Activated CD8-positive, alpha-beta T cell treated with anti-CD3 and anti-CD28 coated beads for 36 hours (primary cell): ENCODE measurements at places on chromosomes 1 and 21. TPM values are rescaled to one million over a fixed set of nuclear protein-coding genes. Genes with fewer than 3 reads are reported as not detected.

Gene SLC35A3
- 19.3 TPM for total RNA-seq

Gene PLCH2
- total RNA-seq: 2.9 TPM

Gene PLEKHG5
- total RNA-seq: 1.7 TPM

DNA sequence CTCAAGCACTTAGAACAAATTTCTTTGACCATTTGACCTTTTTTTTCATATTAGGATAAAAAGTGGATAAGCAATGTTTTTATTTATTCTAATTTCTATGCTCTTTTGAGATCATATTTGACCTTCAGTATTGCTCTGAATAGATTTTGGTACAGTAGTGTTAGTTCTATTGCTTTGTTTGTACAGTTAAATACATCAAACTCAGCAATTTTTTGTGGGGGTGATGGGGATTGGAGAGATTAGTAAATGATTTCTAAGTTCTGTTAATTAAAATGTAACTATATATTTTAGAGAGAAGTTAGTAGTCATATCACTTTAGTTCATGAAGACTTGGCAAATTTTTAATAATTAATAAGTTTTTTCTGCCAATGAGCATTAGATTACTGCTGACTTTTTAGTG is 2.4 kb upstream of the GPR52 start:
- no peak overlapping the region for H3K4me3 ChIP-seq
- no peaks in the 10 kb centered on the region for H3K4me1 ChIP-seq
- no peak for DNase-seq
- no peaks in the 10 kb centered on the region for H3K36me3 ChIP-seq

- DNase-seq: no peak
- peaks cover 10% of the 10 kb centered on the region for H3K4me1 ChIP-seq
- H3K27me3 ChIP-seq: no peaks in the 10 kb centered on the region
- peaks cover 50% of the 10 kb centered on the region for H3K36me3 ChIP-seq
- peak overlapping the region; percentile 64 for H3K27ac ChIP-seq
Measured at GRCh38 chr1:155773221-155773620, 83.8 kb downstream of the GON4L start.

DNA sequence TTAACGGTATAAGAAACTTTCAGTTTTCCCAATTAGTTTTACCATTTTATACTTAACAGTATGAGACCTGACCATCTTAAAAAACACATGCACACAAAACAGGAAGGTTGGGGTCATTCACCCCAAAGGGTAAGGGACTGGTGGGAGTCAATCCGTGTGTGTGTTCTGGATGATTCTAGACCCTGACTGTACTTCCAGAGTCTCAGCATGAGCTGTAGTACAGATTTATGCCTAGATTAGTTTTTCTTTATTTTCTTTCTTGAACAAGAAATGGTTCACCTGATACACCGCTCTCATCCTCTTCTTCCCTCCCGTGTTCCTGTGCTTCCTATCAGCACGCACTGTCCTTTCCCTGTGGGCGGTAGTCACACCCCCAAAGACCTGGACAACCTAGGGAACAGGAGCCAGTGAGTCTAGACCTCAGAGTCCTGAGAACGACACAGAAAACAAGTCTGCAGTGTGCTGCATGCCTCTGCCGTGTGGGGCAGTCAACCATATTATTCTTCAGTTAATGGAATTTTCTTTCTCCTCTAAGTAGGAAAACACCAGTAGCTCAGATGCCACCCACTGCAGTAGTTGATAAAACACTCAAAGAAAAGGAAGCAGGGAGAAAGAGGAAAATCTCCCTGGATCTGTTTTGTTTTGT is 38.9 kb upstream of the MRPS6 start:
- DNase-seq: no peak
- no peak overlapping the region for H3K27ac ChIP-seq
- peaks cover 25% of the 10 kb centered on the region for H3K4me1 ChIP-seq
- no peak overlapping the region for H3K4me3 ChIP-seq

DNA sequence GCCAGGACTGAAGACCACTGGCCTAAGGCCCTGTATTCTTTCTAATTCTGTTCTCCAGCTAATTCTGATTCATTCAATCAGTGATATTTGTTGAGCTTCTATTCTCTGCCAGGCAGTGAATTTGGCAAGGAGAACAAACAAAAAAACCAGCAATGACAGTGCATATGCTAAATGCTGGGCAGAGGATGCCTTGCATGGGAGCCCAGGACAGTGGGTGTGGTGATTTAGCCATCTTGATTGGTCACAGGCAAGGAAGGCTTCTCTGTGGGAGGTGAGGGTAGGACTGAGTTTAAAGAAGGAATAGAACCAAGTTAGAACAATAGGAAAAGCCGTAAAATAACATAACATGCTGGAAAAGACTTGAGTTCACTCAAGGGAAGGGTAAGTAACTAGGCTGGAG is 9.2 kb upstream of the CPT2 start:
- no peak overlapping the region for H3K27ac ChIP-seq
- H3K4me1 ChIP-seq: no peaks in the 10 kb centered on the region
- no peak for DNase-seq

DNA sequence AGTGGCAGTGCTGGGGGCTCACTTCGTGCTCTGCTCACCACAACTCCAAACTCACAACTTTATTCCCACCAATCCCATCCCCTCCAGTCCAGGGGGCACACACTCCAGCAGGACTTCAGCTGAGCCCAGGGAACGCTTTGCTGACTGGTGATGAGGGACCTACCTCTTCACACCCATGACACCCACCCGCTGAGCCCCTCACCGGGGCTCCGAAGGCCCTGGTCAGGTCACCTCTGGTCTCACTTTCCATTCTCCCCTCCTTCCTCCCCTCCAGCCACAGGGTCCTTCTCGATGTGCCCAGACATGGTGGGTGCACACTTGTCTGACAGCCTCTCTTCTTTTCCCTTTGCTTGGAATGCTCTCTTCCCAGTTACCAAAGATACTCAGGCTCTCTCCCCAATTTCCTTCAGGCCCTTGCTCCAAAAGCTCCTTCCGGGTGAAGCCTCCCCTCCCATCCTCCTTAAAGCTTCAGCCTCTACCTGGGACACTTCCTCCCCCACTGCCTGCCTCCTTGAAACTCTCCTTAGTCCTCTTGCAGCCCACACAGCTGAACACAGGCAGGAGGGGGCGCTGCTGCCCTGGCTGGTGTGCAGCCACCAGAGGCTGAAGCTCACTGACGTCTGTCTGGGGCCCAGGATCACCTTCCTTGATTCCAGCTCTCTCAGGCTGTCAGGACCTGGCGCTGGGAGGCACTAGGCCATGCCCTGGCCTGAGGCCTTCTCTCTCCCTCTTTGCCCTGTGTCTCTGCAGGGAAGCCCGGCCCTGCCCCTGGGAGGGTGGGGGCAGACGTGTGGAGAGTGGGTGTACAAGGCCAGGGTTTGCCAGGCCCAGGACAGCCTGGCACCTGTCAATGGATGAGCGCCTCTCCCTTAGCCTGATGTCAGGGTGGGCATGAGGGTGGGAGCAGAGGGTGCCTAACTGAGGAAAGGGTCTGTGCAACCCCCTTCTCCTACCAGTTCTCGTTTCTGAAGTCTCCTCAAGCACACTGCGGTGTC is 1.6 kb downstream of the KCNE1 start:
- peaks cover 2% of the 10 kb centered on the region for H3K27me3 ChIP-seq
- no peak overlapping the region for H3K27ac ChIP-seq
- H3K4me3 ChIP-seq: no peak overlapping the region
- peak; percentile 82 for DNase-seq
- no peaks in the 10 kb centered on the region for H3K36me3 ChIP-seq

DNA sequence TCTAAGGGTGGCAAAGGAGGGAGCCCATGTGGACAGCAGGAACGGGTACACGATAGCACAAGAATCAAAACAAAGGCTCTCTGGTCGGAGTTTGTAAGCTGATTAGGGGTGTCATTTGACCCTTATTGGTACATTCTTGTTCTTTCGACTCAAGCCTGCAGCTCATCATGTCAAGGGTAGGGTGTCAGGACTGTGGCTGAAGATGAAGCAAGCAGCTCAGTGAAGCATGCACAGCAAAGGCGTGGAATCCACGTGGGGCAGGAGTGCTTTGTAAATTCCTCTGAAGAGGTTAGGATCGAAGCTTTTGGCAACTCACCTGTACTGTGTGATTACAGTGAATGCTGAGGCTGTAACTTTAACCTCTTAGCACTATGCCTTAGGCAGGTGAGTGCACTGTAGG is 4.7 kb upstream of the ABCB10 start:
- no peak overlapping the region for H3K4me3 ChIP-seq
- DNase-seq: no peak
- H3K4me1 ChIP-seq: peaks cover 6% of the 10 kb centered on the region

DNA sequence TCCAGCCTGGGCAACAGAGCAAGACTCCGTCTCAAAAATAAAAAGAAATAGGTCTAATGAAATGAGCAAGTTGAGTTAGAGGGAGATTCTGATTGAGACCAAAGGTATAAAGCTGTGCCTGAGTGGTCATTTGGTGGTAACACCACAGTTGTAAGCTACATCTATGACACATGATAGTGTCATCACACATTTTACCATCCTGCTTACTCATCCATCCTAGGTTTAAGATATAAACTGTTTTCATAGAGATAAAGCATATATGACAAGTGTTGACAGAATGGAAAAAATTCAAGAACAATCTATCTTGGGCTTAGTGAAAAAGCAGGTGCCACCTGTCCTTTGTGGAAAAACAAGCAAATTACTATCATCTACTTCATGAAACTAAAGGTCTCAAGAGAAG is 7.1 kb upstream of the CFAP141 start:
- H3K27ac ChIP-seq: peak overlapping the region; percentile 72
- DNase-seq: no peak
- H3K4me1 ChIP-seq: peaks cover 39% of the 10 kb centered on the region
- H3K4me3 ChIP-seq: no peak overlapping the region
- H3K27me3 ChIP-seq: no peaks in the 10 kb centered on the region

GRCh38 chr1:178919581-178919980 is 48.7 kb upstream of the ANGPTL1 start:
- no peaks in the 10 kb centered on the region for H3K4me1 ChIP-seq
- H3K27me3 ChIP-seq: no peaks in the 10 kb centered on the region
- peaks cover 9% of the 10 kb centered on the region for H3K36me3 ChIP-seq
- DNase-seq: no peak
- H3K27ac ChIP-seq: no peak overlapping the region
- H3K4me3 ChIP-seq: no peak overlapping the region

DNA sequence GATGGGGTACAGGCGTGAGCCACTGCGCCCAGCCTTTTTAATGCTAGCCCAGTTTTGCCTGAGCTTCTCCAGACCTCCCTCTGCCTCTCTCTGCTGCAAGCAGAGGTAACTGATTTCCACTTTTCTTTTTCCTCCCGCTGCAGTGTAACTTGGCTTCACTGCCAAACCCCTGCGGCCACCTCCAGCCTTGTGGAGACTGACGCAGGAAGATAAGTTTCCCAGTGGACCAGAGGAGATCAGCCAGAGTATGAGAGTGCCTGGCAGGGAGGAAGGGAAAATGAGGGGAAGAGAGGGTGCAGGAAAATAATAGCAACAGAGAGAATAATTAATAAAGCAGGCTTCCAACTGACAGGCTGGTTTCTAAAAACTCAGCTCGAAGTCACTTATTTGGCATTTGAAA is 143.7 kb downstream of the PCNX2 start:
- no peaks in the 10 kb centered on the region for H3K4me1 ChIP-seq
- no peak overlapping the region for H3K4me3 ChIP-seq
- no peak for DNase-seq
- no peaks in the 10 kb centered on the region for H3K27me3 ChIP-seq
- no peak overlapping the region for H3K27ac ChIP-seq

GRCh38 chr1:65425697-65426096 is 5.2 kb downstream of the LEPR start:
- H3K36me3 ChIP-seq: peaks cover 23% of the 10 kb centered on the region
- H3K4me3 ChIP-seq: no peak overlapping the region
- DNase-seq: no peak
- H3K27ac ChIP-seq: no peak overlapping the region
- H3K4me1 ChIP-seq: peaks cover under 1% of the 10 kb centered on the region
- H3K27me3 ChIP-seq: no peaks in the 10 kb centered on the region

DNA sequence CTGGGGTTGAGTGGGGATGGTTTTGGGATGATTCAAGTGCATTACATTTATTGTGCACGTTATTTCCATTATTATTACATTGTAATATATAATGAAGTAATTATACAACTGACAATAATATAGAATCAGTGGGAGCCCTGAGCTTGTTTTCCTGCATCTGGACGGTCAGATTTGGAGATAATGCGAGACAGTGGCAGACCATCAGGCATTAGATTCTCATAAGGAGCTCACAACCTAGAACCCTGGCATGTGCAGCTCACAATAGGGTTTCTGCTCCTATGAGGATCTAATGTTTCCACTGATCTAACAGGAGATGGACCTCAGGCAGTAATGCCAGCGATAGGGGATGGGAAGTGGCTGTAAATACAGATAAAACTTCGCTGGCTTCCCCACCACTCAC is 77.9 kb upstream of the LRRC53 start:
- H3K36me3 ChIP-seq: no peaks in the 10 kb centered on the region
- H3K4me3 ChIP-seq: no peak overlapping the region
- peaks cover 2% of the 10 kb centered on the region for H3K27me3 ChIP-seq
- DNase-seq: no peak
- H3K4me1 ChIP-seq: no peaks in the 10 kb centered on the region

DNA sequence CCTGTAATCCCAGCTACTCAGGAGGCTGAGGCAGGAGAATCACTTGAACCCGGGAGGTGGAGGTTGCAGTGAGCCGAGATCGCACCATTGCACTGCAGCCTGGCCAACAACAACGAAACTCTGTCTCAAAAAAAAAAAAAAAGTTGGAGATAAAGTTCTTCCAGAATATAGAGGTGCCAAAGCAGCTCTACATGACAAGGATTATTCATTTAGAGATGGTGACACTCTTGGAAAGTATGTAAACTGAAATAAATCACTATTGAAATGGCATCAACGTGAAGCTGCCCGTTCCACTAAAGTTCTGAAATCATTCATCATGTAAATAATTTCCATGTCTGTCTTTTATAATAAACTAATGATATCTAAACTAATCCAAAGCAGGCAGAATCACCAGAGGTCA is 14.9 kb downstream of the EIF4G3 start:
- H3K36me3 ChIP-seq: peaks cover 34% of the 10 kb centered on the region
- DNase-seq: no peak
- H3K4me1 ChIP-seq: peaks cover 22% of the 10 kb centered on the region
- H3K27me3 ChIP-seq: no peaks in the 10 kb centered on the region
- no peak overlapping the region for H3K4me3 ChIP-seq

GRCh38 chr1:28326984-28327383 is 1.9 kb upstream of the MED18 start:
- H3K27me3 ChIP-seq: no peaks in the 10 kb centered on the region
- peak; percentile 23 for DNase-seq
- H3K36me3 ChIP-seq: peaks cover 22% of the 10 kb centered on the region
- peak overlapping the region; percentile 72 for H3K27ac ChIP-seq
- peaks cover 23% of the 10 kb centered on the region for H3K4me1 ChIP-seq

- peaks cover 58% of the 10 kb centered on the region for H3K36me3 ChIP-seq
- no peaks in the 10 kb centered on the region for H3K27me3 ChIP-seq
- H3K27ac ChIP-seq: no peak overlapping the region
- peaks cover 66% of the 10 kb centered on the region for H3K4me1 ChIP-seq
- H3K4me3 ChIP-seq: no peak overlapping the region
Measured at GRCh38 chr1:32195972-32196823, 4.2 kb upstream of the CCDC28B start.

- no peak overlapping the region for H3K4me3 ChIP-seq
- H3K4me1 ChIP-seq: no peaks in the 10 kb centered on the region
- no peaks in the 10 kb centered on the region for H3K36me3 ChIP-seq
Measured at GRCh38 chr1:22875241-22875640, 97.4 kb downstream of the LACTBL1 start.
